ENCODE measurements at places on chromosomes 2 and 18. TPM values are rescaled to one million over a fixed set of nuclear protein-coding genes. Genes with fewer than 3 reads are reported as not detected.

DNA sequence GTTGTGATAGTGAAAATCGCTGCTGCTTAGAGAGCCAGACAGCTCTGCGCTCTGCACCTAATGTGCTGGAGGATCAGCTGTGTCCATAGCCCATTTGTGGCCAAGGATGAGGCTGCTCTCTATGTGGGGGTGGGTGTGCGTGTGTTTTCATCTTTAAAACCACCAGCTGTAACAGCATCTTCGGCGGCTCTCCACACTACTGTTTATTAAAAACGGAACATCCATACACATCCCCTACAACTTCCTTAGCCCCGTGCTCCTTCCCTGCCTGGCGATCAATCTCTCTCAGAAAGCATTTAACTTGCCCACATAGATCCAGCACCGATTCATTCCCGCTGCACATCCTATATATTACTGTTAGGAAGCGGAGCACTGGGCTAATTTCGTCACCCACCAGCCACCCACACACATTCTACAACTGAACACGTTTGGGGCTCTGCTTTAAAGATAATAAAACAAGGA lies 1.6 kb downstream of the CELF4 start:
- no peak for DNase-seq

Gene CCDC142
- total RNA-seq = 9.6 TPM

DNA sequence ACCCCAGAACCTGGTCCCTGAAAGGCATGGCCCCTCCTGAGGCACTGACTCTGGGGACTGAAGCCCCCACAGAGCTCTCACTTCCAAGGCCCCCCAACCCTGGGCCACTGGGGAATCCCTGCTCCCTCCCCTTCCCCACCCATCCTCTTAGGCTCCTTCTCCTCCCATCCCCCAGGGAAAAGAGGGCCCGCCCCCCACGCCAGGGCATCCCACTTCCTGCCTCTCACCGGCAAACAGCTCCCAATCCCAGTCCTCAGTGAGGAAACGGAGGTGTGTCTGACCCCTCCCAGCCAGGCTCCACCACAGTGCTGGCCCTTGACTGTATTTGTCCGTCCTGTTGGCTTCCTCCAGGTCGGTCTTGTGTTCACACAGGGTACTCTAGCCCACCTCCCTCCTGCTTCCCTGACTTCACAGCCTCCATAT lies 35.0 kb upstream of the PTMA start:
- no peak for DNase-seq

DNA sequence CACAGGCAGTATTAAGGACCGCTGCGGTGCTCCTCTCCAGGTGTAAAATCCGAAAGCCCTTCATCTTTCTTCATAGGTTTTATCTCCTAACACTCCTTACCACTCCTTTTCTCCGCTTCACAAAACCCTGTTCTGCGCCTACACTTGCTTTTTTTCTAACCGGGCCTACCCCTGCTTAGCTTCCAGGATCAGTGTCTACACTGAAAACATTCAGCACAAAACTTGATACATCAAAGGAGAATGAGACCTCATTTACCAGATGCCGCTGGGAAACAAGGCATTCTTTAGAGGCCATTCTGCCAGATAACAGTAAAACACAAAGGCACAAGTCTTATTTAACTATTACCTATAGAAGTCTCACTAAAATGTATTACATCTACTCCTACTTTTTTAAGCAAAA lies 13.1 kb downstream of the CHST10 start:
- DNase-seq = no peak

DNA sequence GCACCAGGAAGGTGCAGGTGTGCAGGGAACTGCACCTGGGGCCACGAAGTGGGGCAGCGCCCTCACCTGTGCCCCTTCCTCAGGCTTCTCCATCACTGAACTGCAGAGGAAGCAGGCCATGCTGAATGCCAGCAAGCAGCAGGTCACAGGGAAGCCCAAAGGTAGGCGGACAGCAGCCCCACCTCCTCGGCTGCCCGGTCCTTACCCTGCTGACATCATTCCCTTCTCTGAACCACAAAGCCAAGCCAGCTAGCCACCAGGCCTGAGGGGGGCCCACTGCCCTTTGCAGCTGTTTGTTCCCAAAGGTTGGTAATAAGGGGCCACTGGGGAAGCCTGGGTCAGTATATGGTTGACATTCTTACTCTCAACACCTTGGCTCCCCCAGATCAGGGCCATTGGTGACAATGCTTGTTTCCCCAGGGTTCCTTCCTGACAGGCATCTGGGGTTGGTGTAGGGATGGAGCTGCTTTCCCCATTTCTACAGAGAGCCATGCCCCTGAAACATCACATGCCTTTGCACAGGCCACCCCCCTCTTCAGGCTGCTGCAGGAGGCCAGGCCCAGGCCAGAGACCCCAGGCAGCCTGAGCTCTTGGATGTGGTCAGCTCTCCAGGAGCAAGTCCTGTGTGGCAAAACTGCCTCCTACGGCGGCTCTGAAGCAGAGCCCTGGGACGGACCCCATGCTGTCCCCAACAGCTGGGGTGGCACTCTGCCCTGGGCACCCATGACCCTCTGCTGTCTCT lies 47.8 kb downstream of the FAM168B start:
- no peak for DNase-seq
